ENCODE measurements at places on chromosomes 5 and 9. TPM values are rescaled to one million over a fixed set of nuclear protein-coding genes. Genes with fewer than 3 reads are reported as not detected.

DNA sequence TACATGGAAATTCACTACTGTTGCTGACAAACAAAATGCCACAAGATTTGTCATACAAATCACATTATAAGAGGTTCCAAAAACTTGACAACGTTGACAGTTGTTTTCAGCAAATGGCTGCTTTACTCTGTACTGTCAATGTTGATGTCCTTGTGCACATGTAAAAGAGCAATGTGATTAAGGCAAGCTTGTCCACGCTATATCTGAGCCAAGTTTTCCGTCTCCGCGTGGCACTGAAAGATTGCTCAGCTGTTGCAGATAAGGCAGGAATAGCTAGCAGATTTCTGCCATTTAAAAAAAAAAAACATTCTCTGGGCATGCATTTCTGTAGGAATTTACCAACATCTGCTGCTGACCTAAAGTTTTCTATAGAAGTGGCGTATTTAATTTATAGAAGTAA is 46.4 kb upstream of the MEF2C start:
- H3K27ac ChIP-seq: no peak overlapping the region
- DNase-seq: no peak
- no peaks in the 10 kb centered on the region for H3K4me1 ChIP-seq
- H3K36me3 ChIP-seq: no peaks in the 10 kb centered on the region
- no peak overlapping the region for H3K4me3 ChIP-seq

- peaks cover 12% of the 10 kb centered on the region for H3K27me3 ChIP-seq
- H3K4me3 ChIP-seq: no peak overlapping the region
- DNase-seq: no peak
- peaks cover 21% of the 10 kb centered on the region for H3K4me1 ChIP-seq
- H3K36me3 ChIP-seq: peaks cover 9% of the 10 kb centered on the region
- no peak overlapping the region for H3K27ac ChIP-seq
Measured at GRCh38 chr9:99826579-99826978, 4.9 kb downstream of the NR4A3 start.

GRCh38 chr5:56761151-56761885 is 54.0 kb upstream of the MAP3K1 start:
- H3K4me3 ChIP-seq: no peak overlapping the region
- H3K27ac ChIP-seq: no peak overlapping the region
- no peaks in the 10 kb centered on the region for H3K36me3 ChIP-seq
- peaks cover 10% of the 10 kb centered on the region for H3K27me3 ChIP-seq
- peaks cover 16% of the 10 kb centered on the region for H3K4me1 ChIP-seq

GRCh38 chr9:129068110-129068509 is 12.8 kb upstream of the DOLPP1 start:
- DNase-seq: no peak
- no peak overlapping the region for H3K27ac ChIP-seq
- peaks cover 13% of the 10 kb centered on the region for H3K36me3 ChIP-seq
- no peak overlapping the region for H3K4me3 ChIP-seq
- no peaks in the 10 kb centered on the region for H3K4me1 ChIP-seq

- H3K27me3 ChIP-seq: peaks cover 6% of the 10 kb centered on the region
- no peak overlapping the region for H3K4me3 ChIP-seq
- no peak overlapping the region for H3K27ac ChIP-seq
- no peak for DNase-seq
Measured at GRCh38 chr9:137307255-137308056, 5.4 kb upstream of the NRARP start.

DNA sequence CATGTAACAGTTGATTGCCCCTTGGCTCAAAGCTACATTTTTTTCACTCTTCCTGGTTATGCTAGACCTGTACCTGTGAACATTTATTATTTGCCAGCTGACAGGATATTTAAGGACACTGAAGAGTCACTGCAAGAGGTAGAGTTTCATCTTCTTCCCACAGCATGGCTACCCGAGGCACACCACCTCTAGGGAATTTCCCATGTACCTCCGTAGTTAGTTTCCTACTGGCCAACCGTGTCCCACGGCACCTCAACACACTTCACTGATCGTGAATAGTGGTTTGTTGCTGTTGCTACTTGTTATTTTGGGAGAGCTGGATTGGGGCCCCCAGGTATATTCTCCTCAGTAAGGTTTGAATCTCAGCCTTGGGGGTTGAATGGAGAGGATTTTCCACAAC is 648.6 kb downstream of the SEMA5A start:
- H3K36me3 ChIP-seq: no peaks in the 10 kb centered on the region
- no peak overlapping the region for H3K4me3 ChIP-seq
- no peak overlapping the region for H3K27ac ChIP-seq
- H3K27me3 ChIP-seq: no peaks in the 10 kb centered on the region
- no peak for DNase-seq
- peaks cover 19% of the 10 kb centered on the region for H3K4me1 ChIP-seq

NMUR2 gene
- not detected for total RNA-seq

SEMA6A gene
- 0.54 TPM for total RNA-seq

CATSPER3 gene
- not detected for total RNA-seq
